ENCODE measurements at places on chromosomes 4 and X. TPM values are rescaled to one million over a fixed set of nuclear protein-coding genes. Genes with fewer than 3 reads are reported as not detected.

The RPL36A gene
- 329 TPM for total RNA-seq

DNA sequence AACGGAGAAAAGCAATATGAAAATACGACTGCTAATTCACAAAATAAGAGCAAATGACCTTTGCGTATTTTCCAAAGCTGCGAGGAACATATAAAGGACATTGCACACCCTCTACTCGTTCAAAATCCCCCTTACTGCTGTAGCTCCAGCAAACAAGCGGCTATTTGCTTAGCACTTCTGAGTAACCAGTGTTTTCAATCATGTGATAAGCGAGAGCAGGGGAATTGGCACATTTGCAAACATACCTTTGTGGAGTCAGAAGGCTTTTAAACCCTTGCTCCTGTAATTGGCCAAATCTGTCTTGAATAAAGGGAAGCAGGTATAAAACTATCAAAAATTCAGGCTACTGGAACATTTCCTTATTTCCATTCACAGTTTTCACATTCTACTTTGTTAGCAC, 610.2 kb downstream of the UBE2NL start:
- no peak for DNase-seq
- no peaks in the 10 kb centered on the region for H3K36me3 ChIP-seq
- no peak overlapping the region for H3K4me3 ChIP-seq
- no peaks in the 10 kb centered on the region for H3K27me3 ChIP-seq
- no peaks in the 10 kb centered on the region for H3K4me1 ChIP-seq

DNA sequence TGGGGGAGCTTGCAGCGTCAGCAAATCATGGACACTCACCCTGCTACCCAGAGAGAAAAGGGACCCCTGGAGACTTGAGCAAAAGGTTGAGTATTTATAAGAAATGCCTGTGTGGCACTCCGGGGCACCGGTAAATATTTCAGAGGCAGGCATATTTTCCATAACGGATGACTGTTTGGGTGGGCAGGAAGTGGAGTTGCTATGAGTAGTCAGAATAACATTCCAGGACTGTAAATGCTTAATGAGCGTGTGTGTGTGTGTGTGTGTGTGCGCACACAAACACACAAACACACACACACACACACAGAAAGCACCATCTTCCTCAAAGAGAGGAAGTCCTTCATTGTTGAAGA, 74.6 kb downstream of the MXRA5 start:
- peaks cover 22% of the 10 kb centered on the region for H3K4me1 ChIP-seq
- no peak for DNase-seq
- peak overlapping the region; percentile 50 for H3K27ac ChIP-seq
- peak overlapping the region; percentile 57 for H3K4me3 ChIP-seq
- no peaks in the 10 kb centered on the region for H3K36me3 ChIP-seq
- H3K27me3 ChIP-seq: no peaks in the 10 kb centered on the region

- H3K4me3 ChIP-seq: peak overlapping the region; percentile 13
- DNase-seq: no peak
- H3K27me3 ChIP-seq: no peaks in the 10 kb centered on the region
Observed at GRCh38 chrX:98379134-98379533, 1495.4 kb downstream of the RPA4 start.

The TMEM156 gene
- not detected for total RNA-seq

- H3K4me1 ChIP-seq: peaks cover 4% of the 10 kb centered on the region
- no peaks in the 10 kb centered on the region for H3K27me3 ChIP-seq
- H3K36me3 ChIP-seq: no peaks in the 10 kb centered on the region
- DNase-seq: no peak
Observed at GRCh38 chrX:51487960-51488267, 8.5 kb downstream of the NUDT11 start.

GRCh38 chr4:113442826-113443225, 318.7 kb downstream of the CAMK2D start:
- H3K36me3 ChIP-seq: no peaks in the 10 kb centered on the region
- no peaks in the 10 kb centered on the region for H3K27me3 ChIP-seq

DNA sequence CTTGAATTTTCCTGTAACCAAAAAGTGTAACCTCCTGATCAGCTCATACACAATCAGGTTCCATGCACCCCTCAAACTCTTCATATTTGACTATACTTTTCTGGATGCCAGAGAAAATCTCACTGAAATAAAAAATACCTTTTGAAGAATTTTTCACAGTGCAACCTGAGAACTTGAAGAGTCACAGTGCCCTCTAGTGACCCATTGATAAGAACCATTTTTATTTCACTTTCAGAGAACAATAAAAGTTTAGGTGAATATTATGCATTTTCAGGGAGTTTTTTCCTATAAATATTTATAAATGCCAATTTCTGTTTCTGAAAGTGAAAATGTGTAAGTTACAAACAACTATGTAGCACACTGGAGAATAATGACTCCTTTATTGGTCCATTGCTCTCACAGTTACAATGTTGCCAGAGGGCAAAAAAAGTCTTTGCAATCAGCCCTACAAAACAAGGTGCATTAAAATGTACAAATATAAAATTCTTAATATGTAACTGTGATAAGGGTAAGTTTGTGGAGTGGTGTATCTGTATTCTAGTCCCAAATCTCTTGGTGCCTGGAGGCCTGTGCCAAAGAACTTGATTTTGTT, 153.6 kb upstream of the INTU start:
- no peak overlapping the region for H3K27ac ChIP-seq
- no peaks in the 10 kb centered on the region for H3K4me1 ChIP-seq
- DNase-seq: no peak
- H3K27me3 ChIP-seq: no peaks in the 10 kb centered on the region
- no peaks in the 10 kb centered on the region for H3K36me3 ChIP-seq

- H3K4me1 ChIP-seq: peaks cover 14% of the 10 kb centered on the region
- H3K4me3 ChIP-seq: peak overlapping the region; percentile 99
- H3K36me3 ChIP-seq: peaks cover 3% of the 10 kb centered on the region
Observed at GRCh38 chr4:41991916-41992767, 1.8 kb downstream of the SLC30A9 start.

The SFRP2 gene
- 5.9 TPM for total RNA-seq

- H3K27me3 ChIP-seq: no peaks in the 10 kb centered on the region
- DNase-seq: no peak
- H3K36me3 ChIP-seq: no peaks in the 10 kb centered on the region
- no peak overlapping the region for H3K27ac ChIP-seq
- no peak overlapping the region for H3K4me3 ChIP-seq
Observed at GRCh38 chr4:159927781-159928180, 824.9 kb downstream of the RAPGEF2 start.

DNA sequence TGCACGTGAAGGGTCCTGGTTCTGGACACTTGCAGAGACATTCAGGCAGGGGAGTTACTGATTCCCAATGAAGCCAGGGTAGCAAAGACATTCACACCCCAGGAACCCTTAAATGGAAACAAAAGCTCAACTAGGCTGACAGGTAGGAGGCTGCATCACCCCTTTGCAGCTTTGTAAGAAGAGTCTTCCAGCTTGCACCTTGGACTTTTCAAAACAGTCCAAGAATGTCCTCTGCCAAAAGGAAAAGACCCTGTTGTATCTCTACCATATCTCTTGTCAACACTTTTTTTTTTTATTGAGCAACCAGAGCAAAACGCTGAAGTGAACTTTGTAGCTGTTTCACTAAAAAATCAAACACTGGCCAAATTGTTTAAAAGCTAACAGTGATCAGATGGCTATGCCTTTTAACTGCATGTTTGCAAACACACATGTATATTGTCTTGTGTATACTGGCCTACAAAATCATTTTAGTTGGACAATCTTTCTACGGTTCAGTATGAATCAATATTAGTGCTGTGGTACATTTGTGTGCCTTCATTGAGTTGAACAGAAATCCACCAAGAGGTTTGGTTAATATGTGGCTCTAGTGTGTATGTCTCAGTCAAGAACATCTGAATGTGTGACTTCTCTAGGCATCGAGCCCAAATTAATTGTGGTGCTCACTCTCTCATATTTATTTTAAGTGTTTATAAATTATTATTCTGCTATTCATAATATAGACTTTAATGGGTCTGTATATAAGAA, 18.5 kb upstream of the WWC2 start:
- DNase-seq: no peak
- H3K27ac ChIP-seq: no peak overlapping the region
- no peaks in the 10 kb centered on the region for H3K36me3 ChIP-seq
- no peak overlapping the region for H3K4me3 ChIP-seq
- H3K27me3 ChIP-seq: peaks cover 4% of the 10 kb centered on the region

DNA sequence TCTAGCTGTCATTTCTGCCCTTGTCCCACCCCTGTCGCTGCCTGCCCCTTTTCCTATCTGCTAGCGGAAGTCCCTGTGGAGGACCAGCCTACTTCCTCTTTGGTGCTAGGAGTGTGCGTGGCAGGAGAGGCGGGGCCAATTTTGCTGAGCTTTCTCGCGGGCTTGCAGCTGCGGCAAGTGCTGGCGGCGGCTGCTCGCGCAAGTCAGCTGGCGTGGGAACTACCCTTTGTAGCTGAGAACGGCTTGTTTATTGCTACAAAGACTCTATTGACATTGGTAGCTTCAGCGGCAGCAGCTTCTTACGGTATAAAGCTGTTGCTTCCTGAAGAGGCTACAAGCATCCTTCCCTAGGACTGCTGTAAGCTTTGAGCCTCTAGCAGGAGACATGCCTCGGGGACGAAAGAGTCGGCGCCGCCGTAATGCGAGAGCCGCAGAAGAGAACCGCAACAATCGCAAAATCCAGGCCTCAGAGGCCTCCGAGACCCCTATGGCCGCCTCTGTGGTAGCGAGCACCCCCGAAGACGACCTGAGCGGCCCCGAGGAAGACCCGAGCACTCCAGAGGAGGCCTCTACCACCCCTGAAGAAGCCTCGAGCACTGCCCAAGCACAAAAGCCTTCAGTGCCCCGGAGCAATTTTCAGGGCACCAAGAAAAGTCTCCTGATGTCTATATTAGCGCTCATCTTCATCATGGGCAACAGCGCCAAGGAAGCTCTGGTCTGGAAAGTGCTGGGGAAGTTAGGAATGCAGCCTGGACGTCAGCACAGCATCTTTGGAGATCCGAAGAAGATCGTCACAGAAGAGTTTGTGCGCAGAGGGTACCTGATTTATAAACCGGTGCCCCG, at the start of gene MAGEH1:
Gene MAGEH1 (plus strand): TSS at position 138 of the 843 bp plus-strand sequence. CDS start 248 bp downstream, at position 386.
- peak; percentile 72 for DNase-seq
- H3K27me3 ChIP-seq: peaks cover 3% of the 10 kb centered on the region
- no peaks in the 10 kb centered on the region for H3K36me3 ChIP-seq
- H3K27ac ChIP-seq: peak within 1 kb of the TSS; percentile 88
- H3K4me1 ChIP-seq: no peaks in the 10 kb centered on the region

- H3K36me3 ChIP-seq: no peaks in the 10 kb centered on the region
- no peak for DNase-seq
- no peaks in the 10 kb centered on the region for H3K27me3 ChIP-seq
- no peak overlapping the region for H3K27ac ChIP-seq
- peak overlapping the region; percentile 3 for H3K4me3 ChIP-seq
Observed at GRCh38 chrX:133189195-133189594, 29.0 kb downstream of the TFDP3 start.

- peaks cover 20% of the 10 kb centered on the region for H3K4me1 ChIP-seq
- peak overlapping the region; percentile 99 for H3K27ac ChIP-seq
- peak overlapping the region; percentile 95 for H3K4me3 ChIP-seq
- DNase-seq: no peak
- H3K36me3 ChIP-seq: peaks cover 16% of the 10 kb centered on the region
- peaks cover 4% of the 10 kb centered on the region for H3K27me3 ChIP-seq
Observed at GRCh38 chr4:113759696-113760093, 1.8 kb downstream of the CAMK2D start.

DNA sequence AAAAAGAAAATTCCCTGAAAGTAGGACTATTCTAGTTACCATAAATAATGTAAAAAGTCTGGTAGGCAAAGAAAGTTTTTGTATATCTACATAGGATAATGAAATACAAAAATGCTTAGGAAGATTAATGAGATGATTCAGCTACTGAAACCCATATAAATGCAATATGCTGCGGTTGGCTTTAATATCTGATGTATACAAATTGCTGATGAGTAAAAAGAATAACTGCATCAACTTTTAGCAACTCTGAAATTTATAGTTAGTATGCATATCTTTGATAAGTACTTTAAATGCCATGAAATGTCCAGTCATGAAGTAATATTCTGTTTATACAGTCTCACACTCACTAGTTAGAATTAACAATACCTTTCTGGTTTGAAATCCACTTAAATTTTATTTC, 404.8 kb downstream of the TLL1 start:
- H3K36me3 ChIP-seq: no peaks in the 10 kb centered on the region
- no peaks in the 10 kb centered on the region for H3K27me3 ChIP-seq
- no peak overlapping the region for H3K4me3 ChIP-seq
- DNase-seq: no peak
- H3K4me1 ChIP-seq: no peaks in the 10 kb centered on the region

- no peaks in the 10 kb centered on the region for H3K27me3 ChIP-seq
- no peaks in the 10 kb centered on the region for H3K36me3 ChIP-seq
- H3K27ac ChIP-seq: no peak overlapping the region
- no peak overlapping the region for H3K4me3 ChIP-seq
- H3K4me1 ChIP-seq: no peaks in the 10 kb centered on the region
- DNase-seq: no peak
Observed at GRCh38 chrX:22338740-22339139, 66.0 kb downstream of the CBLL2 start.

DNA sequence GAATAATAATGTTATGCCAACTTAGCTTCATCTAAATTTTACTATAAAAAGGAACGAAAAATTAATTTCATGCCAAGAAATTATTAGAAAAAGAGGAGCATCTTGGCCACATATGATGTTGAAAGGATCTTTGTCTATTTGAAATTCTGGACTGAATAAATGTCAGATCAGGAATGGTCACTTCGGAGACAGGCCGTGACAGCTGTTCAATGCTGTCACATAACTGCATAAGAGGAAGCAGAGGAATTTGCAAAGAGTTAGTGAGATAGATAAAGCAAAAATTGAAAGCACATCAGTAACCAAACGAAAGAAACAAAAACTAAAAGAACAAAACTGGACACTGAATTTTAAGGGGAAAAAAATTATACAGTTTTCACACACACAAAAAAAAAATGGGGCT, 100.9 kb downstream of the GASK1B start:
- no peak overlapping the region for H3K4me3 ChIP-seq
- no peak for DNase-seq
- H3K36me3 ChIP-seq: no peaks in the 10 kb centered on the region
- no peak overlapping the region for H3K27ac ChIP-seq

- H3K27me3 ChIP-seq: peaks cover 8% of the 10 kb centered on the region
- H3K27ac ChIP-seq: no peak overlapping the region
- peaks cover 5% of the 10 kb centered on the region for H3K4me1 ChIP-seq
Observed at GRCh38 chr4:127400731-127401346, 231.9 kb upstream of the INTU start.

The ZNF711 gene
- 14.6 TPM for total RNA-seq

The ZMAT1 gene
- 4.7 TPM for total RNA-seq

DNA sequence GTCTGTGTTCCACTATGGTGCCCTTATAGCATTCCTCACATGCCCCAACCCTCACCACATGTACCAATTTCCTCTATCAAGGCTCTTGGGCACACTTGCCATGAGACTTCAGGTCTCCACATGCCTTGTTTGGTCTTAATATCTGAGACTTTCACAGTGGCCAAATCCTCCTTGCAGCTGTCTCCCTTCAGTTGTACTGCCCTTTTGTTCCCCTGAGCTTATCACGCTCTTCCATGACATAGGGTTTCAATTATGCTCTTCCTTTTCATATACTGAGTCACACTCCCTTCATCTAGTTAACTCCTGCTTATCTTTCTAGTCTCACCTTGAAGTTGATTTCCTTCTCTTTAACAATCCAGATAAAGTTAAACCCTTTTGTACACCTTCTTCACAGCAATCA, 212.9 kb downstream of the PDHA2 start:
- no peaks in the 10 kb centered on the region for H3K27me3 ChIP-seq
- no peaks in the 10 kb centered on the region for H3K4me1 ChIP-seq
- H3K27ac ChIP-seq: no peak overlapping the region
- no peaks in the 10 kb centered on the region for H3K36me3 ChIP-seq

The SSX4 gene
- total RNA-seq: not detected

The TLR6 gene
- 0.56 TPM for total RNA-seq
